CD4-positive, alpha-beta T cell treated with Interleukin-6 at 100 ng/mL for 8 hours (primary cell): ENCODE measurements at places on chromosomes 13 and 19.
A peak's percentile ranks its signal among the peaks of the same experiment; 100 is the strongest.

DNA sequence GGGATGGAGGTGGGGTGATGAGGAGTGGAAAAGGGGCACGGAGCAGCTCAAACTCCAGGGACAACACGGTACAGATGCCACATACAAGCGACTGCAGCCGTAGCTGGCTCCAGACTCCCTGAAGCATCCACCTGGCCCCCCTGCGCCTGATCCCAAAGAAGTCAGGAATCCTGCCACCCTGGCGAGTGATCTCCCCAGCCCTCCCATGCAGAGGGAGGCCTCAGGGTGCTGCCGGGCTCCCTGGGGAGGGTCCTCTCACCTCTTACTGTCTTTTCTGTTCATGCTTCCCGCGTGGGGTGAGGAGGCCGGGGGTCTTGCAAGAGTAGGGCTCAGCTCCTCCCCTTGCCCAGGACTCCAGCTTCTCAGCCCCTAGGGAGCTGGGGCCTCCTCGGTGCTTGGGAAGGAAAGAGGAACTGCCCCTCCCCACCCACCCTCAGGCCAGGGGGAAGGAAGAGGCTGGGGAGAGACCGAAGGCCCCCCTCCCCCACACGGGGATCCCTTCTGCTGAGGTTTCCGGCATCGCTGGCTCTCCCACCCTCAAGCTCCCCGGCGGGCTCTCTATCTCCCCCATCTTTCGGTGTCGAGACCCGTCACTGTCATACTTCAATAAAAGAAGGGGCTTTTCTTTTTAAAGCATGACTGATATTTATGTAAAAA lies at the start of gene RASGRP4:
RASGRP4 (minus strand) TSS at position 410 of the 657 bp plus-strand sequence; CDS start at position 282, 128 bp downstream.
- peak; percentile 24 for DNase-seq

DNA sequence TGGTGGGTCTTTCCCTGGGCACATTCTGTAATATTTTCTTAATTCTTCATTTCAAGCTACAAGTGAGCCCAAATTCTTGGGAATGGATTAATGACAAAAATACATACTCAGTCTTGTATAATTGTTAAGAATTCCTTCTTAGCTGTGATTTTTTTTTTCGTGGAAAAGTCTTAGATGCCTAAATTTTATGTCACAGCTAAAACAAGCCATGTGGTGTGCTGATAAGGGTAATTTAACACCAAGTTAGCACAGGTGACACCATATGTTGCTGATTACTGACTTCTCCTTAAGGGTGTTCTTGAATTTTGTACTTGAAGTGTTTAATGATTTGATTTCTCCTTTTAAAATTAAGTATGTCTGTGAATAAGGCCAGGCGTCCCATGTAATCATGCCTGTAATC lies 29.3 kb downstream of the WDFY2 start:
- no peak for DNase-seq

GRCh38 chr13:107091861-107092260 lies 523.9 kb upstream of the ARGLU1 start:
- no peak for DNase-seq

- DNase-seq, result no peak
Measured at GRCh38 chr13:52782471-52783448, 43.1 kb upstream of the CNMD start.

DNA sequence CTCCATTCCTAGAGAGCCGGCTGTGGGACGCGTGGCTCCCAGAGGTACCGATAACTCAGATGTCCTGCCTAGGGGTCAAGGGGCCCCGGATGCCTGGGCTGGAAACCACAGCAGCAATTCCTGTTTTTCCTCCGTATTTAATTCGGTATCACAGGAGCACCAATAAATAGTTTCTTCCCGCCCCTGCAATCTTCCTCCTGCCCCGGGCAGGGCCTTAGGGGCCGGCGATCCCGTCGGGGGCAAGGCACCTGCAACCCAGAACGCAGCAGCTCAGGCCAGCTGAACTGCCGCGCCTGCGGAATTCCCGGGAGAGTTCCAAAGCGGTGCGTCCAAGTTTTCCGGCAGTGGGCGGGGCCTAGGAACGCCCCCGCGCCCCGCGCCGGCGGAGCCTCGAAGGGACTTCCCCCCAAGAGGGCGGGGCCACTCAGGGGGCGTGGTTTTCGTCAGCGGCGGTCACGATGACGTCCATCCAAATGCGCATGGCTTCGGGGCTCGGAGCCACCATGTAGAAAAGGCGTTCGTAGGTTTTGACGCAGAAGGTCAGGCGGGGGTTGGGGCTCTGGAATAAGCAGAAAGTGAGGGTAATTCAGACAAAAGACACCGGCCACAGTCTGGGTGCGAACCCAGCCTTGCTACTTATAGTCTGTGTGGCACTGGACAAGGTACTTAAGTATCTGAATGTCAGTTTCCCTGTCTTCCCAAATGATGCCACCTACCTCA lies 9.7 kb upstream of the LYPD3 start:
- DNase-seq, result peak; percentile 91

DNA sequence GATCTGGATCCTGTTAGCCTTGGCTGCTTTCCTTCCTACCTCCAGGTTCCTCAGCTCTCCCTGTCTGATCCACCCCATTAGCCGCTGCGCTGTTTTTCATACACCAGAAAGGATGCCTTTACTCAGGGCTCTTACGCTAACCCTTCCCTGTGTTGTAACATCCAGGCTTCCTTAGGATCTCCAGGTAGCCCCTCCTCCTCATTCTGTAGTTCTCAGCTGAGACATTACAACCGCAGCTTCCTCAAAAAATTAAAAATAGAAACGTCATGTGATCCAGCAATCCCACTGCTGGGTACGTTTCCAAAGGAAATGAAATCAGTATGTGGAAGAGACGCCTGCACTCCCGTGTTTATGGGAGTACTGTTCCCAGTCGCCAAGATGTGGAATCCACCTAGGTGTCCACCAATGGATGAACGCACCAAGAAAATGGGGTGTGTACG lies 18.4 kb upstream of the MYADM start:
- DNase-seq, result no peak

- no peak for DNase-seq
Measured at GRCh38 chr19:14085309-14085995, at the start of gene C19orf67. Gene C19orf67, minus strand, starts transcription at chr19:14085783. Its CDS starts 156 bp downstream, at chr19:14085627.

DNA sequence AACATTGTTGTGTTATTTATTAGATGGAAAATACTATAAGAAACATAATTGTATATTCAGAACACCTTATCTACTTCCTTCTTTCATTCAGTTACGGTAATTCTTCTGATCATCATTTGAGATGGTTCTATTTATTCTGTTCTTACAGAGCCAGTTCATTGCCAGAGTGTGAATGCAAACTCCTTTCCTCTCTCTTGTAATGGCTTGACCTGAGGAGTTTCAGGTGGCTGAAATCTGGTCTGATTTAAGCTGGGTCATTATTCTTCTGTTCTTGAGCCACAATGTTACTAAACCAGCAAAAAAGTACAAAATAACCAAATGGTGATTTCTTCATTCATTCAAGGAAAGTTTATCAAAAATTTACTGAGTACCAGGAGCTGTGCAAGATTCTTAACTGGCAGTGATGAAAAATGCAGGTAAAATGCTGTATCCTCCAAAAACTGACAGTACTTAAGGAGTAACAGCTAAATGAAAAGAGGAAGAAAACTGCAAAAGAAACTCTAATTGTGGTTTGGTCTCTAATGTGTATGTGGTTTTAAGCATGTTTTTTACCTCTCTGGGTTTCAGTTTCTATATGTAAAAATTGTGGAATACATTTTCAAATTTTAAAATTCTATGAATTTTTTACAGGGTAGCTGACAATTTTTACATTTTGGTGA lies 182.4 kb upstream of the UFM1 start:
- no peak for DNase-seq

DNA sequence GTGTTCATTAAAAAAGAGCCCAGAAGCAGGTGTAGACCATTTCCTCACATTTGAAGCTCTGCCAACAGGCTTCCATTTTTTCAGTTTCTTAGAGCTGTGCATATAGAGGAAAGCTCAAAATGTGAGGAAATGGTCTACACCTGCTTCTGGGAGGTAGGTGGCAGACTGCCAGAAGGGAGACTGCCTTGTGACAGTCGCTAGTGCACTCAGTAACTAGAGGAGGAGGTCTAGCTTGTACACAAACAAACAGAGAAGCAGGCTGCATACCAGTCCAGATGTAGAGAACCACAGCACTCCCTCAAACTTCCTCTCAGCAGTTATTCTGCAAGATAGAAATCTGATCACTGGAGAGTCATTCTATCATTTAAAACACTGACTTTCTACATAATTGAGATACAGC lies 800.2 kb downstream of the EFNB2 start:
- DNase-seq, result no peak

DNA sequence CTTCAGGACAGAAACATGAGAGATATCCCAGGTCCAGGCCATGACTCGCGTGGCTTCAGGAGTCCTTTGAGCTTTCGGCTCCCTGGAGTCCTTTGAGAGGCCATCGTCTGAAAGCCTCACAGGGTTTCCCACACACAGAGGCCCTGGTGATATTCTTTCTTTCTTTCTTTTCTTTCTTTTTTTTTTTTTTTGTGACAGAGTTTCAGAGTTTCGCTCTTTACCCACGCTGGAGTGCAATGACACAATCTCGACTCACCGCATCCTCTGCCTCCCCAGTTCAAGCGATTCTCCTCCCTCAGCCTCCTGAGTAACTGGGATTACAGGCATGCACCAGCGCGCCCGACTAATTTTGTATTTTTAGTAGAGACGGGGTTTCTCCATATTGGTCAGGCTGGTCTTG lies 5.5 kb downstream of the SIN3B start:
- no peak for DNase-seq

DNA sequence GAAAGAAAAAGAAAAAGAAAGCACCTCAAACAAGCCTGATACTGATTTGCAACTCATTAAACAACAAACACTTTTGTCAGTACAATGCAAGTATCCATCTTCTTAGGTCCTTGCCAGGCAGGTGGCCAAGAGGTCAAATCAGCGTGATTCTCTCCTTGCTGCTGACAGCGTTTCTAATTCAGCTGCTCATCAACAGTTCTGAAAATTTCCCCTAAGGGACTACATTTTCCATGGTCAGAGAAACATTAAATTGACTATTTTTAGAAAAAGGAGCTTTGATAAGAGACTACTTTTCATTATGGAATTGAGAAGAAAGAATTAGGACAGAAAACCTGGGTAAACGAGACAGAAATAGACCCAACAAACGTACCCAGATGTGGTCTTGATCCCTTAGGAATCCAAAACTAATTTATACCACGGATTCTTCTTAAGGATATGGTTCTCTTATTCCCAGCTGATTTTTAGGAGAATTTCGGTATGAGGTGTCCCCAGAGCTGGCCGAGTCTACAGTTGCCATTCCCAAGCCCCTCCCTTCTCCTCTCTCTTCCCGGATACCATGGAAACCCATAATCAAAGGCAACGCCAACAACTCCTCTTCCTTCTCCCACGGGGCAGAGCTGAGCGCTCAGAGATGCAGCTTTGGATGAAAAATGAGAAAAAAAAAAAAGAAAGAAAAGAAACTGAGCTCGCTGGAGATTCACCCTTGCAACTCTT lies 29.5 kb upstream of the CEBPG start:
- DNase-seq, result no peak

DNA sequence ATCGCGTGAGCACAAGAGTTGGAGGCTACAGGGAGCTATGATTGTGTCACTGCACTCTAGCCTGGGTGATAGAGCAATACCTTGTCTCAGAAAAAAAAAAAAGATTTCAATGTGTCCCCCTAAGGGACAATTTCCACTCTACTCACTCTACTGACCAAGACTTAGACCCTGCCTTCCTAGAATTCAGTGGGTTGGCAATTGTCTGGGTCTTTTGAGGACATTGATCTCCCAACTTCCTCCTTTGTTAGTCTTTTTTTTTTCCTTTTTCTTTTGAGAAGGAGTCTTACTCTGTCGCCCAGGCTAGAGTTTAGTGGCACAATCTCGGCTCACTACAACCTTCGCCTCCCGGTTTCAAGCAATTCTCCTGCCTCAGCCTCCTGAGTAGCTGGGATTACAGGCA lies 2.2 kb downstream of the SPTBN4 start:
- DNase-seq, result no peak

DNA sequence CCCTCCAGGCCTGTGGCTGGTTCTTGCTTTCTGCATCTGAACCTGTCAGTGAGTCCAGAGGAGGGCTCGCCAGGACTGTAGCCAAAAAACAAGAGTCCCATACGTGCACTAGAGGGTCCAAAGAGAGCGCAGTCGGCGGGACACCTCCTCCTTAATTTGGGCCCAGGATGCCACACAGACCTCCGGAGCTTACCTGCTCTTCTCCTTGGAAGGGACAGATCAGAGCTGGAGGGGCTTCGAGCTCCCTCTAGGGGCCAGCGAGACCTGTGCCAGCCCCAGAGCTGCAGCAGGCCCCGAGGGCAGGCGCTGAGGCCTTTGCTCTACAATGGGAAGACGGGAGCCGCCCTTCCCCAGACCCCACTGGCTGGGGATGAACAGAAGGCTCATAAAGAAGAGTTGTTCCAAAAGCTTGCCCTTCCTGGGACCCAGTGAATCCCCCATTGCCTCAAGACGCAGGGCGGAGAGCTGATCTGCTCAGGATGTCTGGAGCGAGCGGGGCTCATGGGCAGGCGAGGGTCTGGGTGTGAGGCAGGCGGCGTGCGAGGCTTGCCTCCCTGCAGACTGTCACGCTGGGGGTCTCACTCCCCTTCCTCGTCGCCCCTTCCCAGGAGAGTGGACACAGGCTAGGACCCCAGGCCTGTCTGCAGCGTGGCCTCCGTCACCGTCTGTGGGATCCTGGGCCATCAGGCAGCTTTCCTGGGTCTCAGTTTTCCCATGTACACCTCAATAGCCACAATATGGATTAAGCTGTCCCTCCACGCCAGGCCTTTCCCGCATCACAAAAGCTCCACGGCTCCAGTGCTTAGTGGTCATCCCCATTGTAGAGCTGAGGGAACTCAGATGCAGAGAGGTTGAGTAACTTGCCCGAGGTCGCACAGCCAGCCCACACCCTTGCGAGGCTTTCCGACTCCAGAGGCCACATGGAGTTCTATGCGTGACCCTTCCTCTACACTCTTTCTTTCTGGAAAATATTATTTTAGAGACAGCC lies 46.9 kb upstream of the VSTM2B start:
- no peak for DNase-seq

DNA sequence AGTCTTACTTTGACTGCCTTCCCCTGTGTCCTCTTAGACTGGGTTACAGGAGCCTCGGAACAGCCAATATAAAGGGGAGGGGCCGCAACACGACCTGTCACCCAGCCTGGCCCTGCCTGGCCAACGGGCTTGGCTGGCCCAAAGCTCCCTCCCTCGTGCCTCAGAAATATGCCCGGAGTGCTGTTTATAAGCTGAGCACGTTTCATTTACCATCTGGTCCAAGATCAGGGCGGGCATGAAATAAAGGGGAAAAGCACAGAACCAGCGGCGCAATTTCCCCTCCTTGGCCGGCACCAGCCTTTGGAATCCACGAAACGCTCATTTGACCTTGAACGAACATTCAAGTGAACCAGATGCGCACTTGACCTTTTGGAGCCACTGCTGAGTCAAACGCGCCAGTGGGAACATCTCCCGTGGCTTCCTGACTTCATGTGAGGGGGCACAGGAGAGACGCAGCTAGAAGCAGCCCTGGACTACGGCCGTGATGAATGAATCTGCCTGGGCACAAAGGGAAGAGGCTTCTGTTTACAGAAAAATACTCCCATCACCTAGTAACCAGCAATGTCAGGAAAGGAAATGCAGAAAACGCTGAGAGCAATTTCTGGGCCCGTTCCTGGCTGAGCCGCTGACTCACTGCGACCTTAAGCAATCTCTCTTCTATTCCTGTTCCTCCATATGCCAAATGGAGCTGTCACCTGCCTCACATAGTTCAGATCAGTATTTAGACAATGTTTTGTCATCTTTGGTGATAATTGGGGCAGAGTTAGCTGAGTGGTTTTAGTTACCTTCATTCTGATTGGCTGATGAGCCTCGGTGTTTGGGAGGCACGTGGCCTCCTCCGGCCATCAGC lies 53.3 kb downstream of the RFX2 start:
- DNase-seq, result peak; percentile 17

GRCh38 chr19:44055870-44056269 lies 4.0 kb downstream of the ZNF223 start:
- no peak for DNase-seq

- DNase-seq, result no peak
Measured at GRCh38 chr13:27536361-27537101, 83.8 kb downstream of the LNX2 start.
